Right ventricle myocardium inferior (tissue), 1 donor: ENCODE measurements at places on chromosomes 6 and 20.
A peak's percentile ranks its signal among the peaks of the same experiment; 100 is the strongest.

- DNase-seq: no peak
Measured at GRCh38 chr6:49826743-49827406, 39.5 kb downstream of the CRISP1 start.

DNA sequence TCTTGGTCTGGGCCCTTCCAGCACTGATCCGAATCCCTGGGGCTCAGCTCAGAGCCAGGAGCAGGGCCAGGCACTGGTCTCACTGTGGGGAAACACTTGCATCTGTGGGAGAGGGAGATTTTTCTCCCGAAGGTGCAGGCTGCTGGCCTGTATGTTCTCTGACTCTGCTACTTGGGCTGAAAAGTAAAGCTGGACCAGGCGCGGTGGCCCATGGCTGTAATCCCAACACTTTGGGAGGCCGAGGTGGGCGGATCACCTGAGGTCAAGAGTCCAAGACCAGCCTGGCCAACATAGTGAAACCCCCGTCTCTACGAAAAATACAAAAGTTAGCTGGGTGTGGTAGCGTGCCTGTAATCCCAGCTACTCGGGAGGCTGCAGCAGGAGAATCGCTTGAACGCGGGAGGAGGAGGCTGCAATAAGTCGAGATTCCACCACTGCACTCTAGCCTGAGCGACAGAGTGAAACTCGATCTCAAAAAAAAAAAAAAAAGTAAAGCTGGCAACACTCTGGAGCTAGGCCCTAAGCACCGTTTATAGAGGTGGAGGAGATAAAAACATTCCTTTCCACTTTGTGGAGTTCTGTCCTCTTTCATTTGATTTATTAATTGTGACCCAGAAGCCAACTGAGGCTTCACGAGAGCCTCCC lies 41.7 kb downstream of the JPH2 start:
- no peak for DNase-seq

- no peak for DNase-seq
Measured at GRCh38 chr20:51510169-51510568, 32.4 kb downstream of the NFATC2 start.

GRCh38 chr20:62941792-62942191 lies 3.8 kb downstream of the GID8 start:
- DNase-seq: no peak

GRCh38 chr6:91730710-91731109 lies 1143.8 kb upstream of the MAP3K7 start:
- no peak for DNase-seq

DNA sequence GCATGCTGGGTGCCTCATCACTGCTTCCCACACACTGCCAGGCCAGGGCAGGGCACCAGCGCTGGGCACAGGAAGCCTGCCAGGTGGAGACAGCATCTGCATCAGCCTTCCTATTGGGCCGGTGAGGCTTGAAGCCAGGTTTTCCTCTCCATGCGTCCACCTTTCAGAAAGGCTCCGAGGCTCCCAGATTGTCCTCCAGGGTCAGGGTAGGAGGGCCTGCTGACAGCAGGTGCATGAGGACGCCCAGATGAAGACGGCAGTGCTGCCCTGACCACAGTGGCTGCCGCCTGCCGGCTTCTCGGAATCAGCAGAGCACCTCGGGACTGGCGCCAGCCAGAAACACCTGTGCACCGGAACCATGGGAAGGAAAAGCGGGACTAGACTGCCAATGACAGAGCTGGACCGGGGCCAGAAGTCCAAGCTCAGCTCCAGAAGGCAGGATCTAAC lies 170.5 kb upstream of the CST7 start:
- DNase-seq: no peak

DNA sequence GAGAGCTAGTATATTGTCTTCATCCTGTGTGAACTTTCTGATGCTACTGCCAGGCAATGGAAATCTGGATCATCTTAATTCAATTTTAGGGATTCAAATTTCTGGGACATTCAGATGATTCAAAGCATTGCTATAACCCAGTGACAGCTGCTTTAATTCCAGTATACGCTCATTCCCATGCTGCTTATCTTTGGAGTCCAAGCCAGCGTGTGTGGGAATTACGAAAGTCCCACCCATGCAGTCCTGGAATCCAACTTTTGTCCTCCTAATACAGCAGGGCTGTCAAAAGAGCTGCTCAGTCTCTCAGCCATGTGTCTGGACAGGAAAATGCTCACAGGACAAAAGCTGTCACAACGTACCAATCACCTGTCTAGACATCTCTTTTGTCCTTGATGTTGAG lies 219.8 kb downstream of the LAMA2 start:
- peak; percentile 52 for DNase-seq

DNA sequence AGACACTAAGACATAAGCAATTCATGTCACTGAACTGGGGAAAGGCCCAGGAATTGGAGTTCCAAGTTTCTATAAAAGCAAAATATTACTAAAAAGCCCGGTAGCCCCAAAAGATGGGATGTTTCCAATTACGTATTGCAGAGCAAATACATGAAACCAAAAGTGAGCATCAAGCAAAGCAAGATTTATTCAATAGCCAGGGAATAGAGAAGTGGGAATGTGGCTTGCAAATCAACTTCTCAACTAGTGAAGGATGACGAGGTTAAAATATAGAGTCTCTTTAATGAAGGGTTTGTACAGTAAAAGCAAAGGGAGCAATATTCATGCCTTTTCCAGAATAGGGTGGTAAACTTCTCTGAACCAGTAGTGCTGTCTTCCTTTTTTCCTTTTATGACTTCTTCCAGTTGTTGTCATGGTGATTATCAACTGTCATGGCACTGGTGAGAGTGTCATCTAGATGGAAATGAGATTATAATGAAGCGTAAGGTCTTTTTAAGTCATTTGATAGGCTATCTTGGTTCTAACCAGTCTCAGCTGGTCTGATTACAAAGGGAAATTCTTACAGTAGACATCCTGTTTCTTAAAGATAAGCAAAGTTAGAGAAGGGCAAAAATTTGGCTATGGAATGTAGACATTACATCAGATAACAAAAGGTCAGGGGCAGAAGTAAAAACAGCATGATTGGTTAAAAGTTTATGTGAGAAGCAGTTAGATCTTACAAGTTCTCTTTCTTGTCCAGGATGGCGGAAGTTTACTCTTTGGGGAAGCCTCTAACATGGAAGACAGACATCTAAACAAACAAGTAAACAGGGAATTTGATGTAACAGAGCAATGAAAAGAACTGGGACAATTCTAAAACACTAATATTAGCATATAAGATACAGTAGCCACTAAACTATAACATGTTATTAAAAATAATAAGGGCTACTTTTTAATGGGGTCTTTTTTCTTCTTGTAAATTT lies 96.9 kb downstream of the TBX18 start:
- no peak for DNase-seq

- DNase-seq: no peak
Measured at GRCh38 chr20:20248620-20249200, 119.2 kb upstream of the INSM1 start.

DNA sequence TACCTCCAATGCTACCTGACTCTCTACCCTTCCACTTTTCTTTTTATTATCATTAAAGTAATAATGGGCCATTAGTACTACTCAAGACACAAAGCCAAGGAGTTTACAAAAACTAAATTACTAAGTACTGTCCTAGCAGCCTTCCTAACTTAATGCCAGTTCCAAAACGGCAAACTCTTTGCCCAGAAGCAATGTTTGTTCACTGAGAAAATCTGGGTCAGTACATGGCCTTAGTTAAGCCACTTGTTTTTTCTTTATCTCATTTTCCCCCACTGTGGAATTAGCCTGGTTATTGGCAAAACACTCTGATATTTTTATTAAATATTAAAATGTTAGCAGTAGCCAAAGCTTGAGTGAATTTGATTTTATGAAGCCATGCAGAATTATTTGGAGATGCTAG lies 242.4 kb downstream of the KCNQ5 start:
- no peak for DNase-seq

DNA sequence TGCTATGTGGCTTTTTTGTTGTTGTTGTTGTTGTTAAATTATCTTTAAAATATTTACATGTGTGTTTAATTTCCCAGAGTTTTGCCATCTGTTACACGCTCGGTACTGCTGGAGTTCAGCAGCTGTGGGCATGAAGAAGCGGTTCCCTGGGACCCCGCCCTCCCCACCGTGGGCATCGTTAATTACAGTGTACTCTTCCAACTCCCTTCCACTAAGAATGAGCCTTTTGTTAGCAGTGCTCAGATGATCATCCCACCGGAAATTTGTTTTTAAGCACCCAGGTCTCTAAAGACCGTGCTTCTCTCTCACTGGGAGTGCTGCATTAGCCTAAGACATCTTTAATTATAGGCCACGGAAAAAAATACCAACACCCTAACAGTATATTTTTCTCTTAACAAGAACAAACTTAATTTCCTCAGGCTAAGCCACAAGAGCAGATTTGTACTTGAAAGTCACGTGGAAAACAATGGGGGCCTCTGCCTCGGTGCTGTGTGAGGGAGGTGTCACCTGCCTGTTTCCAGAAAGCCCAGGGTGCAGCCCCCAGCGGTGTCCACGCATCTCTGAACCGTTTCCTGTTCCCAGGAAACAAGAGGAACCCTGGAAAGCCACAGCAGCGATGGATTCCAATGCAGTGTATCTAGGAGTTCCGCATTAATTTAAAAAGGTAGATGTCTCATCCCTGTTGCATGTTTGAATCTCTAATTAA lies 113.3 kb upstream of the FRMD1 start:
- no peak for DNase-seq

DNA sequence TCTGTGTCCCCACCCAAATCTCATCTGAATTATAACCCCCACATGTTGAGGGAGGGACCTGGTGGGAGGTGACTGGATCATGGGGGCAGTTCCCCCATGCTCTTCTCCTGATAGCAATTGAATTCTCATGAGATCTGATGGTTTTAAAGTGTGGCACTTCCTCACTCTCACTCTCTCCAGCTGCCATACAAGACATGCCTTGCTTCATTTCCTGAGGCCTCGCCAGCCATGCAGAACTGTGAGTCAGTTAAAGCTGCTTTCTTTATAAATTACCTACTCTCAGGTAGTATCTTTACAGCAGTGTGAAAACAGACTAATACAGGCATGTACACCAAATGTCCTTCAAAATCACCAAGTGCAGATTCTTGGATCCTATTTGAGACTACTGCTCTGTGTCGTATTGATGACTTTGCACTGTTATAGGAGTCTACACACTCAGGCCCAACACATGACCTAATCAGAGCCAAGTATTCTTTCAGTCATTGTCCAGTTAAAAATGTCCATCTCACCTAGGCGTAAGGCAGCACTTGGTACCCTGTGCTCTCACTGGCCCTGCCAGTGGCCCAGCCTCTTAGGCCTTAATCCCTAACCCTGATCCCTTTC lies 52.8 kb upstream of the UST start:
- no peak for DNase-seq

GRCh38 chr6:72175916-72176315 lies 289.6 kb downstream of the RIMS1 start:
- no peak for DNase-seq

- DNase-seq: no peak
Measured at GRCh38 chr6:106363401-106364138, 3.1 kb downstream of the CRYBG1 start.

GRCh38 chr6:70967049-70967448 lies 10.2 kb upstream of the B3GAT2 start:
- DNase-seq: no peak

- no peak for DNase-seq
Measured at GRCh38 chr6:142545147-142545546, 243.3 kb downstream of the ADGRG6 start.

DNA sequence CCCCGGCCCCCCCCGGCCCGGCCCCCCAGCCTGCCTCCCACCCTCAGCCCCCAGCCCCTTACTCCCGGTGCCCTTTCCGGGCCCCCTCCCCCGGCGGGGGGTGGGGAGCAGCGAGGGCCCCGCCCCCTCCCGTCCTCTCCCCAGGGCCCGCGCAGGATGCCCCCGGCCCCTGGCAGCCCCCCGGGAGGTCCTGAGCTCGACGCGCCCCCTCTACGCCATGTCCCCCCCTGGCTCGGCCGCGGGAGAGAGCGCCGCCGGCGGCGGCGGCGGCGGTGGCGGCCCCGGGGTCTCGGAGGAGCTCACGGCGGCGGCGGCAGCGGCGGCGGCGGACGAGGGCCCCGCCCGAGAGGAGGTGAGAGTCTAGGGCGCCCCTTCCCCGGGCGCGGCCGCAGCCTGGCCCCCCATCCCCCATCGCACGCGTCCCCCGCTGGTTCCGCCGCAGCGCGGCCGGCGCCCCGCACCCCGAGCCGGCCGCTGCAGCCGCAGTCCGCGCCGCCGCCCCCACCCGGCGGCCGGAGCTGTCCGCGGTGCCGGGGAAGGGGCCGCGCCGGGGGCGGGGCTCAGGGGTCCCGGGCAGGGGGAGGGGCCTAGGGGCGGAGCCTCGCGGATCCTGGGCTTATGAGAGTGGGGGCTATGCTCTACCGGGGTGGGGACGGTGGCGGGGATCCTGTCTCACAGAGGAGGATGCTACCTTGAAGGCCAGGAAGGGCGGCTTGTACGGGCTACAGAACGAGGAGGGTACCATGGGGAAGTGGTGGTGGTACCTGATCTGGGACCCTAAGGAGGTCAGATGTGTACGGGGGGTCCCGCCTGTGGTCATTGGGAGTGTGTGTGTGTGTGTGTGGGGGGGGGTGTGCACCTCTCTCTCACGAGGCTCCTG lies 516 bp downstream of the TMEM151B start:
- DNase-seq: no peak

- no peak for DNase-seq
Measured at GRCh38 chr6:82086944-82087343, 160.6 kb downstream of the IBTK start.

GRCh38 chr6:150417899-150418826 lies 49.4 kb downstream of the IYD start:
- no peak for DNase-seq

DNA sequence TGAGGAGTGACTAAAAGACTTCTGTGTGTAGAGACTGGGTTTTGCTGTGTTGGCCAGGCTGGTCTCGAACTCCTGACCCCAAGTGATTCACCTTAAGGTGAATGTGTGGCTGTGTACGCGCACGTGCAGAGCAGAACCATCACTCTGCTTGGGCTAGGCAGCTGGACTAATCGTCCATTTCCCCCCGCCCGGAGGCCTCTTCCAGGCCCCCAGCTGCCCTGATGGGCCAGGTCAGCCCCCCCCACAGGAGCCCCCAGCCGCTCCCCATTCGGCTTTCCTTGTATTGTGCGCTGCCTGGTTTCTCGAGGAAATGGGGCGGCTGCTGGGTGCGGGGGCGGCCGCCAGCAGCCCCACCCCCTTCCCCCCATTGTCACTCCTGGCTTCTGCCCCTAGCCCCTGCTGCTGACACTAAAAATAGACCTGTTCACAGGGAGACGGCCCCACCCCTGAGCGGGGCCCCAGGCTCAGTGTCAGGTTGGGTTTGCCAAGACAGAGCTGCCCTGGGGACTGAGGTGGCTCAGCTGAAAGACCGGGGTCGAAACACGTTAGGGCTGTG lies 24.6 kb upstream of the CSNK2A1 start:
- no peak for DNase-seq

- no peak for DNase-seq
Measured at GRCh38 chr6:163468738-163469137, 54.2 kb downstream of the QKI start.

- no peak for DNase-seq
Measured at GRCh38 chr6:14001329-14002012, 76.7 kb downstream of the RNF182 start.

GRCh38 chr20:63093966-63094766 lies 87.4 kb upstream of the BHLHE23 start:
- peak; percentile 31 for DNase-seq
